Tibial artery (tissue), 4 donors: ENCODE measurements at places on chromosomes 4 and X.
A peak's percentile ranks its signal among the peaks of the same experiment; 100 is the strongest.

- DNase-seq, result no peak
- no peak overlapping the region for H3K27ac ChIP-seq
- no peaks in the 10 kb centered on the region for H3K4me1 ChIP-seq
- no peaks in the 10 kb centered on the region for H3K27me3 ChIP-seq
- no peaks in the 10 kb centered on the region for H3K36me3 ChIP-seq
- H3K4me3 ChIP-seq, result no peak overlapping the region
These were observed 229.6 kb downstream of the PRDM5 start for GRCh38 chr4:120692964-120693363.

- H3K4me1 ChIP-seq, result peaks cover 16% of the 10 kb centered on the region
- H3K27me3 ChIP-seq, result no peaks in the 10 kb centered on the region
- no peak overlapping the region for H3K4me3 ChIP-seq
- DNase-seq, result peak; percentile 32
These were observed 26.5 kb upstream of the SORCS2 start for GRCh38 chr4:7165874-7166201.

- no peaks in the 10 kb centered on the region for H3K36me3 ChIP-seq
- DNase-seq, result no peak
- H3K4me3 ChIP-seq, result no peak overlapping the region
- no peak overlapping the region for H3K27ac ChIP-seq
These were observed 27.3 kb downstream of the RPS6KA6 start for GRCh38 chrX:84160736-84161135.

DNA sequence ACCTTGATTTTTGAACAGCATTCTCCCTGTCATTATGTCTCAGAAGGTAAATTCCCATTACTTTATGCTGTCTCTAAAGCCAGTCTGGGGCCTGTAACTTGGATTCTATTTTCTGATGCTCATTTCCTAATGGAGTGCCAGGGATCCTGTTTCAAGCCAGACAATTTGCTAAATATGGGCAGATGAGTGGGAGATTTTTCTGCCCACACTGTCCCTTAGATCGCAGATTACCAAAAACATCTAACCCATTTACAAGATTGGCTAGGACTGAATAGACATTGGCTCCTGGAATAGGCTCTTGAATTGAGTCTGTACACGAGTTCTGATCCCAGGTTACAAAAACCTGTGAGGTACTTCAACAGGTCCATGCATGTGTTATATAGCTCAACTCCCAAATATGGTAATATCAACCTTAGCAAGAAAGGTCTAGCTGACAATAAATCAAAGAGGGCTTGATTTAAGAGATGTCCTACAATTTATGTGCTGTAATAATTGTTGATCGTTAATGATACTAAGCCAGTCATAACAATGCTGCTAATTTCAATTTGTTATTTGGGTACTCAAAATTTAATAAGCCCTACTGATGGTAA is 5.7 kb downstream of the GPC3 start:
- no peaks in the 10 kb centered on the region for H3K36me3 ChIP-seq
- no peak overlapping the region for H3K27ac ChIP-seq
- H3K27me3 ChIP-seq, result no peaks in the 10 kb centered on the region
- no peak for DNase-seq

GRCh38 chr4:76736414-76736813 is 161.5 kb downstream of the SOWAHB start:
- DNase-seq, result no peak
- H3K4me3 ChIP-seq, result no peak overlapping the region
- H3K36me3 ChIP-seq, result peaks cover 23% of the 10 kb centered on the region
- H3K27me3 ChIP-seq, result no peaks in the 10 kb centered on the region

DNA sequence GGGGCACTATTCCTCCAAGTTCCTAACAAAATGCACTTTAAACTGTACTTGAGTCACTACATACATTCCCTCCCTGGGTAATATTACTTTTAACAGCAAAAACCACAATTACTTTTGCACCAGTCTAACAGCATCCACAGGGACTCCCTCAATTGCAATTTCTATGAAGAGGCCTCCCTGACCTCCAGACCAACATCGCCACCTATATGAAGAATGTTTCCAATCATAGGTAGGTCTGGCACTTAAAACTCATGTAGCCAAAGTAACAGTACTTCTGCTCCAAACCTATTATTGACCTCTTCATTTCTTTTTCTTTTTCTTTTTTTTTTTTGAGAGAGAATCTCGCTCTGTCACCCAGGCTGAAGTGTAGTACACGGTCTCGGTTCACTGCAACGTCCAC is 15.6 kb downstream of the NR3C2 start:
- DNase-seq, result no peak
- no peaks in the 10 kb centered on the region for H3K4me1 ChIP-seq
- no peaks in the 10 kb centered on the region for H3K27me3 ChIP-seq
- H3K4me3 ChIP-seq, result no peak overlapping the region
- H3K27ac ChIP-seq, result no peak overlapping the region

- H3K27me3 ChIP-seq, result no peaks in the 10 kb centered on the region
- H3K4me3 ChIP-seq, result no peak overlapping the region
- no peak overlapping the region for H3K27ac ChIP-seq
These were observed 134.5 kb downstream of the BTC start for GRCh38 chr4:74659576-74660411.

DNA sequence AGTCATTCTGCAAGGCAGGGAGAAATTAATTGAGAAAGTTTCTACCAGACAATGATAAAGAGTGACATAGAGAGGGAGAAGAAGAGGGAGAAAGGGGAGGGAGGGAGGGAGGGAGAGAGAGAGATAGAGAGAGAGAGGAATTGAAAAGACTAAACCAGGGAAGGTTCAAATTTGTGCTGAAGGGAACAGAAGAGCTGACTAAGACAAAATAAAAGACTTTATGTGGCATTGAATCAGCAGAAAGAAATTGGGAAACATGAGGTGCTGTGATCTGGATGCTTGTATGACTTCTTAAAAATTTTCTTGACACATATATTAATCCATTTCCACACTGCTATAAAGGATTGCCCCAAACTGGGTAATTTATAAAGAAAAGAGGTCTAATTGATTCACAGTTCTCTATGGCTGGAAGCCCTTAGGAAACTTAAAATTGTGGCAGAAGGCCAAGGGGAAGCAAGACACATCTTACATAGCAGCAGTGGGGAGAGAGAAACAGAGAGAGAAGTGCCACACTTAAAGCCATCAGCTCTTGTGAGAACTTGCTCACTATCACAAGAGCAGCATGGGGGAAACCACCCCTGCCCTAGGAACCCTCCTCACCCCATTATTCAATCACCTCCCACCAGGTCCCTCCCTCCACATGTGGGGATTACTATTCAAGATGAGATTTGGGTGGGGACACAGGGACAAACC is 13.5 kb upstream of the CXCL6 start:
- H3K4me3 ChIP-seq, result no peak overlapping the region
- H3K27me3 ChIP-seq, result no peaks in the 10 kb centered on the region
- DNase-seq, result no peak
- no peaks in the 10 kb centered on the region for H3K4me1 ChIP-seq
- H3K27ac ChIP-seq, result no peak overlapping the region

DNA sequence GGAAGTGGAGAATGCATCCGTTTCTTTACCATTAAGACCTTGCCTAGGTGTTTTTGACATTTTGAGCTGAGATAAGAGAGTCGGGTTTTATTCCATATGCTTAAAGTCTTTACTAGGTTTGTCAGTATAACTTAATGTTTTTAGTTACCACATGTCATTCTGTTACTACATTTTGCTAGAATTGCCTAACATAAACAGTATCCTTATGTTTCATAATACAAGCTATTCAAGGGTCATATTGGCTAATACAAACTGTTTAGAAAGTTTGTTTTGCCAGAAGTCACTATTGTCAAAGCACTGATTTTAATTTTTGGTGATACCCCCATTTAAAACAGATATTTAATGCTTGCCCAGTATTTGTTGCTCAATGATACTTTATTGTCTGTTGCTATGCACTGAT is 427.7 kb upstream of the MAGEB2 start:
- H3K27ac ChIP-seq, result no peak overlapping the region
- DNase-seq, result no peak
- no peaks in the 10 kb centered on the region for H3K4me1 ChIP-seq
- H3K27me3 ChIP-seq, result no peaks in the 10 kb centered on the region
- H3K4me3 ChIP-seq, result no peak overlapping the region
- H3K36me3 ChIP-seq, result no peaks in the 10 kb centered on the region

DNA sequence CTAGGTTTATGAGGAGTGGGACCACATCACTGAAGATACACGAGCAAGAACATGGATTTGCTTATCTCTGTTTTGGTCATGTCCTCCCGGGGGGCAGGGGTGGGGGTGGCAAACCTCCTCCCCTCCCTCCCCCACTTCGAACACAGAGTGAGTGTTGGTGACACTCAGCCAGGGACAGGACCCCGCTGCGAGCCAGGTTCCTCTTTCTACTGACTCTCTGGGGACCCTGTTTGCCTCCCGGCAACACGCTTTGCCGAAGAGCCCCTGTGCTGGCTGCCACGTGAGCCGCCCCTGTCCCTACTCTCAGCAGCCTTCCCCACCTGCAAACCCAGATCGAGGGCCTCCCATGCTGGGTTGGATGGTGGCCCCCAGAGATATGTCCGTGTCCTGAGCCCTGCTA is 34.7 kb downstream of the P2RY8 start:
- H3K27me3 ChIP-seq, result no peaks in the 10 kb centered on the region
- no peaks in the 10 kb centered on the region for H3K4me1 ChIP-seq
- DNase-seq, result no peak
- H3K4me3 ChIP-seq, result no peak overlapping the region
- H3K36me3 ChIP-seq, result no peaks in the 10 kb centered on the region
- no peak overlapping the region for H3K27ac ChIP-seq
